ENCODE measurements at places on chromosomes 1 and 21. TPM values are rescaled to one million over a fixed set of nuclear protein-coding genes. Genes with fewer than 3 reads are reported as not detected.

The FCRL5 gene
- not detected for total RNA-seq

DNA sequence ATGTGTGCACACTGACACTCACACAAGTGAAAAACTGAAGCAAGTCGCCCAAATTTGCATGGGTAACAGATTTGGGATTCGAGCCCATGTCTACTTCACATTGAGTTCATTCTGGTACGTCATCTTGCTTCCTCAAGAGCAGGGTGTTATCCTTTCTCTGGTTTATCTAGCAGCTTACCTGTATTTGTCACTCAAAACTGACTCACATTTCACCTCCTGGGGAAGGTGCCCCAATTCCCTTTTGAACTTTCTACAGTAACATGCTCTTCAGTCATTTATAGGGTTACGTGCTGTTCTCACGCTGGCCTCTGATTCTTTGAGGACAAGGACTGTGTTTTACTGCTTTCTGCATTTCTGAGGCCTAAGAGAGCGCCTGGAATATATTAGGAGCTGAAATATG, 162.8 kb downstream of the PDE4B start:
- DNase-seq = no peak
- no peaks in the 10 kb centered on the region for H3K27me3 ChIP-seq
- H3K36me3 ChIP-seq = no peaks in the 10 kb centered on the region

DNA sequence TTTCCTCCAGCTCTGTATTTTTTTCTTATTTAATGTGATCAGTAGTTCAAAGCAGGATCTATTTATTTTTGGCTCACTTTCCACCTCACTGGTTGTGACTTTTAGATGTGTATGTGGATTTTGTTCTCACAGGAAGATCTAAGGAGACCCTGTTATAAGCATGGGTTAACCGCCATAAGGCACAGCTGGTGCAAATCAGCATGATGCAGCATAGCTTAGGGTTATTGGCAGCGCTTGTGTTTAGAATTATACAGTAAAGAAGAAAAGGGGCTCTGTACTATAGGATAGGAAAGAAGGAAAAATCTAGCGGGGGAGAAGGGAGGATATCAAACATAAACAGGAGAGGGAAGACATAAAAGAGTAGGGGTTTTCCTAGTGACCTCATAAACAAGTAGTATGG, 26.9 kb upstream of the RGL1 start:
- DNase-seq = no peak
- H3K27ac ChIP-seq = no peak overlapping the region
- H3K4me1 ChIP-seq = no peaks in the 10 kb centered on the region
- no peaks in the 10 kb centered on the region for H3K27me3 ChIP-seq

The RCC2 gene
- 132 TPM for total RNA-seq

Data from glutamatergic neuron (in vitro differentiated cells).